Cardiac muscle cell (in vitro differentiated cells and primary cell): ENCODE measurements at places on chromosomes 5 and 9.
A peak's percentile ranks its signal among the peaks of the same experiment; 100 is the strongest.

GRCh38 chr5:61330341-61330844 is 1.7 kb upstream of the ZSWIM6 start:
- peaks cover 23% of the 10 kb centered on the region for H3K4me1 ChIP-seq
- peak overlapping the region; percentile 85 for H3K27ac ChIP-seq
- peak; percentile 58 for DNase-seq
- H3K4me3 ChIP-seq = peak overlapping the region; percentile 57
- H3K27me3 ChIP-seq = no peaks in the 10 kb centered on the region
- no peaks in the 10 kb centered on the region for H3K36me3 ChIP-seq

DNA sequence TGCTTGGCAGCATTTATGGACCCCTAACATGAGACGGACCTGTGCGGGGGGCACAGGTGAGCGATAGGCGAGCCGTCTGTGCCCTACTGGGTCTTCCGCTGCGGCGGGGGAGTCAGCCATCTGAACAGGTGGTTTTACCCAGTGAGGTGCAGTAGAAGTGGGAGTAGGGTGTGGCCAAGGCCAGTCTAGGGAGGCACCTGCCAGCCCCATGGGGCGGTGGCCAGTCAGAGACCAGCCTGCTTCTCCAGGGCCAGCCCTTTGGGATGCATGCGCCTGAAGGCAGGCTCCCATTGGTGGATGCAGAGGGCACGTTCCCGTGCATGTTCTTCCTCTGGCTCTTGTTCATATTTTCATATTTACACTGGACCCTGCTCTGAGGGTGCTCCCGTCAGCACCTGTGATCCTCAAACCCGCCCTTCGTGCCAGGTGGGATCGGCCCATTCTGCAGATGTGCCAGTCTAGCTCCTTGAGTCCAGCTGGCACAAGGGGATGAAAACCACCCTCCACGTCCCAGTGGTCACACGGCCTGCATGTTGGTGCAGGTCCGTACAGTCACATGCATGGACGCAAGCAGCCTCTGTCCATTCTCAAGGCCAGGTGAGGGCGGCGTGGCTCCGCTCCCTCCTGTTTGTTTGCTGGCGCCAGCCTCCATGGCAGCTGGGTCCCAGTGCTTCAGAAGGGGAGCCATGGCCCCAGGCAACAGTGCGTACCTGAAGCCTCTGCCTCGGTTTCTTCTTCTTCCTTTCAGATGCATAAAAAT is 9.0 kb downstream of the COL5A1 start:
- peaks cover 5% of the 10 kb centered on the region for H3K4me1 ChIP-seq
- no peaks in the 10 kb centered on the region for H3K36me3 ChIP-seq
- H3K4me3 ChIP-seq = no peak overlapping the region
- no peak overlapping the region for H3K27ac ChIP-seq
- no peaks in the 10 kb centered on the region for H3K27me3 ChIP-seq
- DNase-seq = no peak

- H3K4me1 ChIP-seq = no peaks in the 10 kb centered on the region
- no peaks in the 10 kb centered on the region for H3K27me3 ChIP-seq
- DNase-seq = no peak
- no peaks in the 10 kb centered on the region for H3K36me3 ChIP-seq
Measured at GRCh38 chr9:127112056-127112455, 10.4 kb downstream of the ANGPTL2 start.

GRCh38 chr9:1707291-1707690 is 307.9 kb upstream of the SMARCA2 start:
- no peak for DNase-seq
- H3K27ac ChIP-seq = no peak overlapping the region
- H3K27me3 ChIP-seq = no peaks in the 10 kb centered on the region
- no peaks in the 10 kb centered on the region for H3K36me3 ChIP-seq
- H3K4me3 ChIP-seq = no peak overlapping the region
- no peaks in the 10 kb centered on the region for H3K4me1 ChIP-seq

- no peak overlapping the region for H3K27ac ChIP-seq
- no peak for DNase-seq
- H3K27me3 ChIP-seq = no peaks in the 10 kb centered on the region
Measured at GRCh38 chr5:138705567-138705966, 47.7 kb upstream of the CTNNA1 start.
